ENCODE measurements at places on chromosomes 6 and 20.

DNA sequence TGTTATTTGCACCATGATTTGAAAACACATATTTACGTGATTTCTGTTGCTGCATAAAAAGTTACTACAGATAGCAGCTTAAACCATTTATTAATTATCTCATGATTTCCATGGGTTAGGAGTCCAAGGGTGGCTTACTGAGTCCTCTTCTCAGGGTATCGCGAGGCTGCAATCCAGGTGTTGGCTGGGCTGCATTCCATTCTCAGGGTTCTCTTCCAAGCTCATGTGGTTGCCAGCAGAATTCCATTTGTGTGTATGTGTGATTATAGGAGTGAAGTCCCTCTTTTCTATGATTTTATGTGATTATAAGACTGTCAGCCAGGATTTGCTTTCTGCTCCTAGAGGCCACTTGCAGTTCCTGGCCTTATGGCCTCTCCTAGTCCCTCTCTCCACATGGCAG, 135.1 kb downstream of the FAM83B start:
- no peak for DNase-seq

GRCh38 chr6:11486959-11487358, 50.6 kb upstream of the TMEM170B start:
- no peak for DNase-seq

DNA sequence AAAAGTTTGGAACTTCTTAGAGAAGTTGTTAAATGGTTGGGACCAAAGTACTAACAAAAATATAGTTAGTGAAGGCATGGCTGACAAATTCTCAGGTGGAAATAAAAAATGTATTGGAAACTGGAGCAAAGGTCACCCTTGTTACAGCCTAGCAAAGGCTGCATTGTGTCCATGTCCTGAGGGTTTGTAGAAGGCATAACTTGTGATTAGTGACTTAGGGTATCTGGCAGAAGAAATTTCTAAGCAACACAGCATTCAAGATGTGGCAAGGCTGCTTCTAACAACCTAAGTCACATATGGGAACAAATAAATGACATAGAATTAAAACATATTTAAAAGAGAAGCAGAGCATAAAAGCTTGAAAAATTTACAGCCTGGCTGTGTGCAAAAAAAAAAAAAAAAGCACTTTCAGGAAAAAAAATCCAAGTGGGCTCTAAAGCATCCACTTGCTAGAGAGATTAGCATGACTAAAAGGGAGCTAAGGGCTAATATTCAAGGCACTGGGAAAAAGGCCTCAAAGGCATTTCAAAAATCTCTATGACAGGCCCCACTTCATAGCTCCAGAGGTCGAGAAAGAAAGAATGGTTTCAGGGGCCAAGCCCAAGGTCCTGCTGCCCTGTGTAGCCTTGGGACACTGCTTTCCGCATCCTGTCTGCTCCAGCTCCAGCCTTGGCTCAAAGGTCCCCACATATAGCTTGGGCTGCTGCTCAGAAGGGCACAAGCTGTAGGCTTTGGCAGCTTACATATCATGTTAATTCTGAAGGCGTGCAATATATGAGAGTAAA, 453.2 kb upstream of the PTCHD4 start:
- no peak for DNase-seq

GRCh38 chr6:41763470-41763869, 16.2 kb downstream of the FRS3 start:
- peak; percentile 85 for DNase-seq

GRCh38 chr6:98840996-98841513, 6.7 kb downstream of the POU3F2 start:
- DNase-seq: no peak

- no peak for DNase-seq
Observed at GRCh38 chr6:3744901-3745470, 6.5 kb downstream of the PXDC1 start.

GRCh38 chr6:107237992-107238660, 122.8 kb upstream of the BEND3 start:
- no peak for DNase-seq

DNA sequence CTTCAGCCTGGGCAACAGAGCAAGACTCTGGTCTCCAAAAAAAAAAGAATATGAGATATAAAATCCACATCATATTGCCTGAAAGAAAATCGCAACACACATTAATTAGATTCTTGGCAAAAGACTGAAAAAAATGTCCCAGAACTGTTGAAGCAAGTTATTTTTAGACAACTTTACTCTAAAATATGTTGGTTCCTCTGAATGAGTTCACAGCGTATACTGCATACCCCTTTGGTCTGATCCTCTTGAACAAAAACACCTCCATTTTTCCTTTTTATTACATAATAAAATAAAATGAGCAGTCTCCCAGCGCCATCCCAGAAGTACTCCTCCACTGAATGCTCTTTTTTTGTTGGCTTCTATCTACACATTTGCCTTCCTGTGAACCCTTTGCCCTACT, 126.0 kb upstream of the TMEM170B start:
- DNase-seq: no peak

DNA sequence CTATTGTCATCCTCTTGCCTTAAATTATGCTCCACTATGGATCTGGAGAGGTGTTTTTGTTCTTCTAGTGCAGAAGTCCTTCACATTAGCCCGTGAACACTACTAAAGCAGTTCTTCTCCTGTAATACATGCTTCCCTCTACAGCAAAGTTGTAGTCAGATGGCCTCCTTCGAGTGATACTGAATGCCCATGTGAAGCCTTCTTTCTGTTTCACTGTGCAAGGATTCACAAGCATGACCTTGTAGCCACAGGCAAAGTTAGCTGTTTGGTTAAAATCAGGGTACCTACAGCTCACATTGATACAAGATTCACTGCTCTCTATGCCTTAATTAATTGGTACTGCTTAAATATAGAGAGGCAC, 47.6 kb downstream of the ARHGAP18 start:
- DNase-seq: no peak

- DNase-seq: no peak
Observed at GRCh38 chr6:124064317-124065113, 260.9 kb downstream of the NKAIN2 start.

DNA sequence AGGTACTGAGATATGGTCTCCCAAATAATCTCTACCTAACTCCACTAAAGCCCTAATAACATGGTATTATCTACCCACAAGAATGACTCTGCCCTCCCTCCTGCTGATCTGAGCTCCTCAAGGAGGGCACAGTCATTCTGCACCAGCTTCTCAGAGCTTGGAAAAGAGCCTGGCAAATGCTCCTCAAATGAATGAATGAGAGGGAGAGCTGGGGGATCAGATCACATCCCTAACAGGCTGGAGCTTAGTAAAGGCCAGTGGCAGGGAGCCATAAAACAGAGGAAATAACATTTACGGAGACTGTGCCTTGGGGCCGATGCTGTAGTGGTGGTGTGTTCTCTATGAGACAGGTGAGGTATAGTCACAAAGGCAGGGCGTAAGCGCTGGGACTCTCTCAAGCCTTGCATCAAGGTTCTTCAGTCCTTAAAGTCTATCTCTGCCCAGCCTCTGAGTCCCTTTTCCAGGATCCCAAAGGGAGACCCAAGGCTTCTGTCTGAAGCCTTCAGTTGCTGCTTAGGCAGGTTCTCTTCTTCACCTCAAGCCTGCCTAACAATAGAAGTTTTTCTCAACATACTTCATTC, 7.2 kb upstream of the NNAT start:
- DNase-seq: no peak

DNA sequence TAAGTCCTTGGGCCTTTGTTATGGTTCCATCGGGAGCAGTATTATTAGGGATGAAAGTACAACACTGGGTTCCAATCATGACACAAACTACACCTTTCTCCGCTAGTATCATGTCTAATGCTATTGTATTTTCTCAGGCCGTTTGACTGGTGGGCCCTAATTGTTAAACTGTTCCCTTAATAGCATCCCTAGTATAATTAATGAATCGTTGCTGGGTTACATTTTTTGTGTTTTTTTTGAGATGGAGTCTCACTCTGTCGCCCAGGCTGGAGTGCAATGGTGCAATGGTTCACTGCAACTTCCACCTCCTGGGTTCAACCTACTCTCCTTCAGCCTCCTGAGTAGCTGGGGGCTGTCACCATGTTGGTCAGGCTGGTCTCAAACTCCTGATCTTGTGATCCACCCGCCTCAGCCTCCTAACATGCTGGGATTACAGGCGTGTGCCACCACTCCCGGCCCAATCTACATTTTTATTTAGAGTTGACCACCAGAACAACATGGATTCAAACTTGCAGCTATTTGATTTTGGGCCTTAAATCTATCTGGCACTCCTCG, 4.1 kb upstream of the ZNFX1 start:
- DNase-seq: no peak

All from glomerular endothelial cell (primary cell).